ENCODE measurements at places on chromosomes 11 and 22.

DNA sequence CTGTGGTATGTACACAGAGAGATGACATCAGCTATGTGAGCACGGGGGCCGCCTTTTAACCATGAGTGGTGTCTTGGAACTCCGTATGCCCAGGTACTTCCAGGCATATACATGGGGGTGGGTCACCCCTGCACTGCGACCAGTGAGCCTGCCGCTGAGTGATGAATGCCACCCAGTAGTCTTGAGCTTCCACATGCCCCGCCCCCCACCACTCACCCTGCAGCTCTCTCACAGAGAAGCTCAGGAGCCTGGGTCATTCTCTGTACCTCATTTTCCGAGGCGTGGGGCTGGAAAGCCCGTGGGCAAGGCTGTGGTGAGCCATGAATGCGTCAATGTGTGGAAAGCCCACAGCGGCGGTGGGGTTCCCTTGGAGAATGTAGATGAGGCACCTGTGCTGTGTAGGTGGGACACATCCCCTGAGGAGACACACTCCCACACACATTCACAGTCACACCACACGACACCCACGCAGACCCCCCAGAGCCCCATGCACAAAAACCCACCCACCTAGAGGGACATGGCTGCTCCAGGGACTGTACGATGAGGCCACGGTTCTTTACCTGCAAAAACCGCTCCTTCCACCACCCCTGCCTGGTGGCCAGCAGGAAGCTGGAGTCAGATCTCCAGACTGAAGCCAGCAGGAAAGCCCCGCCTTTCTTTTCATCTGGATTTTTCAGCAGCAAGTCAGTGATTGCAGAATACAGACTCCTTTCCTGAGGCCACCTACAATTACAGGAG is 67.6 kb downstream of the PIWIL3 start:
- DNase-seq = no peak

- DNase-seq = no peak
Measured at GRCh38 chr11:123382555-123383074, 47.5 kb upstream of the GRAMD1B start.

DNA sequence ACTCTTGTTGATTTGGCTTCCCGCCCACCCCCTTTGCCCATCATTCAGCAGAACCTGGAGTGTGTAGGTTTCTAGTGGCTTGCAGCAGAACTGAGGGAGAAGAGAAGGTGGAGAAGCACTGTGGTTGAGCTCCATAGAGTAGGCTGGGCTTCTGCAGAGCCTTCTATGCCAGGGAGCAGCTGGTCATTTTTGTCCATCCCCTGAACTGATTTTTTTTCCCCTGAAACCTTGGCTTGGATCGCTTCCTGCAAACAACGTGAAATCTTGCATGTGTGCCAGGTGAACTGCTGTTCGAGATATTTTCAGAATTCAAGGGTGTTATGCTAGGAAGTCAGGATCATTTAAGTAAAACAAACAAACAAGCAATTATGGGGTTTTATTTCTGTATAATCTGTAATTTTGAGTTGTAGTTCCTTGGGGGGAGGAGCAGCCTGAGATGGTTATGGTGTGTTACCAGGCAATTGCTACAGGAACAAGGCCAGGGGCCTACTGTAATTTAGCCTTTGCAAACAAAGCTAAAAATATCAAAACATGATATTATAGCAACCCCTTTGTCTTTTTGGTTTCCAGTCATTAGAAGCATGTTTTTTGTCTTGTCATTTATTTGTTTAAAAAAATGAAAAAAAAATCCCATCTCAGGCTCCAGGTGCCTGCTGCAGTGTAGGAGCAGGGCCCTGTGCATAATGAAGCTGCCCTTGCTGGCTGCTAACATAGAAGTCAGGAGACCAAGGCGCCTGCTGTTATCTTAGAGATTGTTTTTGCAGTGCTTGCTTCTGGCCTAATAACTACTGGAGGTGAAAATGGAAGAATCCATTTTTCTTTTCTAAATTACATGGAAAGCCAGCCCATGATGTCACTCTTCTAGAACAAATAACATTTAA is 152.4 kb upstream of the TTC12 start:
- DNase-seq = no peak

DNA sequence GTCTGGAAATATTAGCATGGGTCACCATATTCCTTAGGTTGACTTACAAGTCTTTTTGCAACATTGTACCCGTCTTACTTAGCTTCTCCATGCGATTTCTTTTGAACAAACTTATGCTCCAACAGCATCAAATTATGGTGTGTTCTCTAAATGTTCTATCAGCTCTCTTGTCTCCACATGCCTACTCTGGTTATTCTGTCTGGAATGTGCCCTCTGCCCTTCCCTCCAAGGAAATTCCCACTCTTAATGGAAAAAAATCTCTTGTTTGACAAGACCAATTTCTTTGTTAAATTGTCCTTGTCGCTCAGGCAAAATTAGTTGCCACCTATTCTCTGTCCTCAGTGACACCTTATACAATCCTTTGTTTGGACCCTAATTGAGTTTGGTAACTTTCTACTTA is 522.8 kb upstream of the LUZP2 start:
- no peak for DNase-seq

DNA sequence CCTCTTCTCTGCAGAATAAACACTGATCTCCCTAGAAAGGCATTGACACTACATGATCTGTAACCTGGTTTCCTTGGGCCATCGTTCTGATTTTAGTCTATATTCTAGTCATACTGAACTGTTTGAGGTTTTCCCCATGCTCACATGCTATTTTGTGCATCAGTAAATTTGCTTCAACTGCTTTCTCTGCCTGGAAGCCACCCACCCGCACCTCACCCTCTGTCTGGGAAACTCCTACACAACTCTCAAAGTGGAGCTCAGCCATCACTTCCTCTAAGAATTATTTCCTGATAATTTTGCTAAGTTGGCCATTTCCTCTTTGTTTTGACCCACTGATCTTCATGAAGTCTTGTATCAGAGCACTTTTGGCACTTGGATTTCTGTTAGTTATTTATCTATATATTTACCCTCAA is 36.1 kb downstream of the MMP20 start:
- DNase-seq = no peak

GRCh38 chr11:46444305-46444704 is 52.7 kb upstream of the CHRM4 start:
- no peak for DNase-seq

All from CD8-positive, alpha-beta memory T cell (primary cell).